ENCODE measurements at places on chromosomes 3 and 15. TPM values are rescaled to one million over a fixed set of nuclear protein-coding genes. Genes with fewer than 3 reads are reported as not detected.

FAM131A gene
- total RNA-seq: 30.4 TPM

CDCP1 gene
- total RNA-seq: 4.8 TPM

CCR2 gene
- 1.7 TPM for total RNA-seq

GRCh38 chr3:82002986-82003642 lies 241.7 kb upstream of the GBE1 start:
- no peak for DNase-seq

- DNase-seq: peak; percentile 65
Observed at GRCh38 chr15:77527164-77527778, 105.4 kb downstream of the LINGO1 start.

- no peak for DNase-seq
Observed at GRCh38 chr15:79834495-79834894, 62.3 kb downstream of the MTHFS start.
